ENCODE measurements at places on chromosomes 16 and 17.

GRCh38 chr17:44780845-44781480 is 22.2 kb downstream of the ADAM11 start:
- DNase-seq, result no peak

- DNase-seq, result no peak
Observed at GRCh38 chr16:84284154-84284722, 10.4 kb upstream of the WFDC1 start.

DNA sequence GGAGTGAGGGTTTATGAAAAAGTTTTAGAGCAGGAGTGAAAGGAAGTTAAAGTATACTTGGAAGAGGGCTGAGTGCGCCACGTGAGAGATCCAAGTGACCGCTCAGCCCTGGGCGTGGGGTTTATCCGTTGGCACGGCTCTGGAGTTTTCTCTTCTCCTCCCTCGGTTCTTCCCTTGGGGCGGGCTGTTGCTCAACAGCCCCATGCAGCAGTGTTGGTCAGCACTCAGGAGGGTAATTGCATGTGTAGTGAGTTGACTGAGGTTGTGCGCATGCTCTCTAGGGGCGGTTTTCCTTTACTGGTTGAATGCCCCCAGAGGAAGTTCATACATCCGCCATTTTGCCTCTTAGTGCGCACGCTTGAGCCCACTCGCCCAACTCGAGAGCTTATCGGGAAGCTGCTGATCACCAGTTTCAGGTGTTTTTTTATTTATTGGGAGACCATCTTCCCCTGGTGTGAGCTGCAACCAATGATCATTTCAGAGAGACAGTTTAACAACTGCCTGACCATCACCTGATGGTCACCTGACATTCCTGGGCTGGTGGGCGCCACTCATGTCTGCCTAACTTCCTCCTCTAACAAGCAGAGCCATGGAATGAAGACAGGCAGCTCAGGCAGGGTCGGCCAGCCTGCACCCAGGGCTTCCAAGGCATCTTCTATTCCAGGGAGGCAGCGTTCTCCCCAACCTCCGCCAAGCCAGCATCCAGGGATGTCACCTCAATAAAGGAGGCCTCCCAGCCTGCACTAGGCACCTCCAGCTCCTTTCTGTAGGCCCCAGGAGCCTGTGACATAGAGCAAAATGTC is 41.3 kb upstream of the DNAH17 start:
- DNase-seq, result no peak

DNA sequence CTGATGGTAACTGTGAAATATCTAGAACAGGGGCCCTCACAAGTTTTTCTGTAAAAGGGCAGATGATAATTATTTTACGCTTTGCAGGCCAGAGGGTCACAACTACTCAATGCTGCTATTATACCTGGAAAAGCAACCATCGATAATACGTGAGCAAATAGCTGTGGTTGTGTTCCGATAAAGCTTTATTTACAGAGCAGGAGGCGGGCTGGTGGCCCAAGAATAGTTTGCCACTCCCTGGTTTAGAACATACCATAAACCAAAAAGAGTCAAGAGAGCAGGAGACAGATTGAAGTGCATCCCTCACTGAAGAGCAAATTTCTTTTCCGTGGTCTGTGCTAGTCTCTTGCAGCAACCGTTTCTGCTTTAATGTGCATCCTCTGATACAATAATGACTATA is 77.9 kb upstream of the DYNLRB2 start:
- no peak for DNase-seq

- no peak for DNase-seq
Observed at GRCh38 chr17:55495239-55495638, 16.0 kb downstream of the SMIM36 start.

DNA sequence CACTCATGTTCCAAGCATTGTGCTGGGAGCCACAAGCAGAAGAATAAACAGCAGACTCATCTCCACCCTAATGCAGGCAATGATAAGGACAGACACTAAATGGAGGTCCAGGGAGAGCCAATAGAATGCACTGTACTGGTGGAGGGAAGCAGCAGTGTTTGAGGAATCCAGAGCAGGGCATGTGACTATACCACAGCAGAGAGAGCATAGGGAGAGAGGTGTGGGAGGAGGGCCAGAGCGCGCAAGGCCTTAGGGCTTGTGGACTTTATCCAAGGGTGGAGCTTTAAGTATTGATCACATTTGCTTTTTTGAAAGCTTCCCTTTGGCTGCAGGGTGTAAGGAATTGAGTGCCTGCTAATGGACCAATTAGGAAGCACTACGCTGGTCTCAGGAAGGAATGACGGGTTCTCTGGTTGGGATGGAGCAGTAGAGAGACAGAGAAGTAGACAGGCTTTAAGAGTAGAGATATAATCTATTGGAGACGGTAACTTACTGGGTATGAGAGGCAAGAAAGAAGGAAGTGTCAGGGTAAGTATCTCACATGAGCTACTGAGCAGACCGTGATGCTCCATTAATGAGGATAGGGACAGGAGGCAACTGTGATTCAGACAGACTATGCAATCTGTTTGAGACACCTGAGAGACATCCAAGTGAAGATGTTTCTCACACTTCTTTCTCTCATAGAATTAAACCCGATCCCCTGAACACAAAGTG is 82.2 kb downstream of the MYO1D start:
- no peak for DNase-seq

GRCh38 chr16:75130150-75130771 is 13.7 kb upstream of the LDHD start:
- DNase-seq, result no peak

DNA sequence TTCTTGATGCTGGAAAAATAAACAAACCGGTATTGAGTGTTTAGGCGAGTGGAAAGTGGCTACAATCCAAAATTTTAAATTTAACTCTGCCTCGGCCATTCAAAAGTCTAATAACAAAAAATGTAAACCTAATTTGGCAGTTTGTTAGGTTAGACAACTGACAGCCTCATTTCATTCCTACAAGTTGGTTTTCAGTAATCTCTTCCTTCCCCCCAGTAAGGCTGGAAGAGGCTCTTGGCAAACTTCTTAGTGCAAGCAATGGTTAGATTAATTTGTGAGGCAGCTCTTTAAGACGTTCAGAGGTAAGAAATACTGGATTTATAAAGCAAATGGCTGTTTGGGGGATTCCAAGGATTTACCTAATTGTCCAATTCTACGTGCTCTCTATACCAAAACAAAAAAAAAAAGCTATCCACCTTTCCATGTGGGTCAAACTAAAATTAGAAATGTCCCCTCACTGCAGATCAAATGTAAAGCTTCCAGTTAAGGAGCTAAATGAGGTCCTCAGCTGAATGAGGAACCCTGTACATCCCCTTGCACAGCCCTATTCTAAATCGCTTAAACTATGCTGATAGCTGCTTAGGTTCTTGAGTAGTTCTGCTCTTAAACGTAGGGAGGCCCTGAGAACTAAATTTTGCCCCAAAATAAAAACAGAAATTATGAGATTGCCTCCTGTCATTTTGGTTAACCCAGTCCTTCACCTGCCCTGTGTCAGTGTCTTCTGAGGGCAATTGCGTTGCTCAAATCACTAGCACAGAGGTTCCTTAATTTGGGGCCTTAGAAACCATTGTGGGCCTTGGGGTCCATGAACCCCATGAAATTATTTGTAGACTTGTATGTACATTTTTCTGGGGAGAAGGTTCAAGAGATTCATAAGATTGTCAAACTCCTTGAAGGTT is 2.9 kb downstream of the HEXIM1 start:
- no peak for DNase-seq

GRCh38 chr17:39629494-39629880 is 2.7 kb downstream of the PPP1R1B start:
- no peak for DNase-seq

DNA sequence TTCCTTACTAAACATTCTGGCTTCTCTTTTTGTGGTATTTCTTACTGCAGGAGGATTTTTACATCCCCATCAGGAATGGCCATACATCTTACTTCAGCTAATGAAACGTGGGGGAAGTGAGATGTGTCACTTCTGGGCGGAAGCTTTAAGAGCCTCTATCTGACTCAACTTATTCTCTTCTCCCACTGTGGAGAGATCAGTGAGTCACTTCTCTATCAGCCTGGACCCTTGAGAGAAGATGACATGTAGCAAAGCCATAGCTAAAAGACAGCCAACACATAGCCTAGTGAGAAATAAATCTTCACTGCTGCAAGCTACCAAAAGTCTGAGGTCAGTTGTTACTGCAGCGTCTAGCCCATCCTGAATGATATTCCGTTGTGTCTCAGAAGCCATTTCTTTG is 1066.7 kb upstream of the RBFOX1 start:
- no peak for DNase-seq

Data from HFF-Myc (cell line).